ENCODE measurements at places on chromosomes 3 and 15. TPM values are rescaled to one million over a fixed set of nuclear protein-coding genes. Genes with fewer than 3 reads are reported as not detected.

- DNase-seq = no peak
- peak overlapping the region; percentile 48 for H3K4me3 ChIP-seq
- H3K27me3 ChIP-seq = no peaks in the 10 kb centered on the region
- peaks cover 17% of the 10 kb centered on the region for H3K4me1 ChIP-seq
- peaks cover 37% of the 10 kb centered on the region for H3K36me3 ChIP-seq
- no peak overlapping the region for H3K27ac ChIP-seq
Measured at GRCh38 chr3:33062866-33063265, 34.1 kb downstream of the GLB1 start.

The MYLK gene
- polyA plus RNA-seq = 3.7 TPM

DNA sequence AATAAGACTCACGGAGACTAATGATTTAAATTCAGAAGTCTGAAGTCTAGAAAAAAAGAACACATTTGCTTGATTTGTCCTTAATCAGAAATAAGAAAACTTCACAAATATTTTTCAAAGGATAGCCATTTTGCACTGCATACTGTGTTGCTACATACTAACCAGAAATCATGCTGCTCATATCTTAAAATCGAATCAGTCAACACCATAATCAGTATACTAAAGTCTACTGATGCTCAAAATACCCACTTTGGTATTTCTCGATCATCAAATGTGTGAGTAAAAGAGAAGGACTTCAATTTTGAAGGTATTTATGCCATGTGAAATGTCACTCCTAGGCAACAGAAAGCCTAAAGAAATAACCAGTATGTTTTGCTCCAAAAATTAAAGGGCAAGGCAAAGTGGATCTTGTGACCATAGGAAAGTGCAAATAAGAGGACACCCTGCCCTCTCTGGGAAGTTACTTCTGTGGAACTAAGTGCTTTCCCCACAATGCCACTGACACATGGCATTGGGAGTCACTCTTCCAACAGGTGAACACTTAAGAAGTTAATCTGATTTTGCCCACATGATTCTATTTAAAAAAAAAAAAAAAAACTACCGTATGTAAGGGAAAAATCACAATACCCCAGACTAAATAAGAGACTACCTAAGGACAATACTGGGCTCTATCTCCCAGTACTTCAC is 2.7 kb downstream of the LRIG1 start:
- no peak for DNase-seq
- H3K4me1 ChIP-seq = peaks cover 37% of the 10 kb centered on the region
- peak overlapping the region; percentile 95 for H3K4me3 ChIP-seq
- no peaks in the 10 kb centered on the region for H3K36me3 ChIP-seq
- peaks cover 8% of the 10 kb centered on the region for H3K27me3 ChIP-seq

The HRG gene
- polyA plus RNA-seq = not detected

- no peak overlapping the region for H3K27ac ChIP-seq
- no peaks in the 10 kb centered on the region for H3K27me3 ChIP-seq
Measured at GRCh38 chr3:165748094-165748493, 89.1 kb downstream of the BCHE start.

The CDHR4 gene
- not detected for polyA plus RNA-seq

GRCh38 chr3:188904670-188905069 is 267.1 kb upstream of the TPRG1 start:
- DNase-seq = no peak
- H3K27me3 ChIP-seq = peaks cover 2% of the 10 kb centered on the region
- H3K4me1 ChIP-seq = no peaks in the 10 kb centered on the region

The RASGRF1 gene
- polyA plus RNA-seq = not detected

GRCh38 chr3:112557976-112558375 is 3.8 kb downstream of the ATG3 start:
- H3K4me1 ChIP-seq = peaks cover 72% of the 10 kb centered on the region
- H3K4me3 ChIP-seq = peak overlapping the region; percentile 15
- H3K36me3 ChIP-seq = no peaks in the 10 kb centered on the region
- no peak overlapping the region for H3K27ac ChIP-seq
- DNase-seq = no peak
- peaks cover 18% of the 10 kb centered on the region for H3K27me3 ChIP-seq

The MASP1 gene
- polyA plus RNA-seq = not detected

DNA sequence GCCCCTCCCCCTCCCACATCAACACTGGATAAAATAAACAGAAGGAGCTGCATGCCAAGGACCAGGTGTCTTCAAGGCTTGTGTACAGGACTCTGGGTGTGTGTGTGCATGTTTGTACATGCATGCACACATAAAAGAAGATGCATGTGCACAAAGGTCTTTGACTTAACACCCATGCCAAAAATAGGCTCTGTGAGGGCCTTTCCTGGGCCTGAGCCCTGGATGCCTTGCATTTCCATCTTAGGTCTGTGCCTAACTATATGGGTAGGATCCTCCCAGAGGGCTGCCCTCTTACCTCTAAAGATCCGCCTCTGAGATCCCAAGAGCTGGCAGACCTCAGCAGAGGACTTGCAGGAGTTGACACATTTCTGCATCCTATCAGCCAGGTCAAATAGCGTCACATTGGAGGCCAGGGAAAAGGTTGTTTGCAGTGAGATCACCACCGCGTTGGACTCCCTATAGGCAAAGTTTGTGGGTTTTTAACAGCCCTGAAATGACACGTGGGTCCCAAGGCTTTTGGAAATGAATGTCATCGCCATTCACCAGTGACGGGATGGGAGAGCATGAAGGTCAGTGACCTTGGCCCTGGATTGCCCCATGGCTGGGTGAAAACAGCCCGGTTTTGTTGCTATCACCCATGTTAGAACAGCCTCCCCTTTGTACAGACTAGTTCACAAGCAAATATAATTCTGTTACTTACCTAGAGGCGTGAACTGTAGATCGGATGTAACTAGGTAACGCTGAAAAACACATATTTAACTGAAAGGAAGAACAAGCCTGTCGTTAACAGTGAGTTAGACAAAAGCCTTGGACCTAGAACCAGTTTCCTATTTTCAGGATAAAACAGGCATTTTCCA is 54.0 kb downstream of the HEG1 start:
- no peak for DNase-seq
- peak overlapping the region; percentile 75 for H3K27ac ChIP-seq
- H3K36me3 ChIP-seq = peaks cover 56% of the 10 kb centered on the region
- no peak overlapping the region for H3K4me3 ChIP-seq

The OCA2 gene
- not detected for polyA plus RNA-seq

GRCh38 chr3:35965908-35966307 is 326.6 kb downstream of the ARPP21 start:
- H3K4me3 ChIP-seq = no peak overlapping the region
- DNase-seq = no peak
- no peaks in the 10 kb centered on the region for H3K27me3 ChIP-seq
- H3K27ac ChIP-seq = no peak overlapping the region
- H3K4me1 ChIP-seq = peaks cover 15% of the 10 kb centered on the region

DNA sequence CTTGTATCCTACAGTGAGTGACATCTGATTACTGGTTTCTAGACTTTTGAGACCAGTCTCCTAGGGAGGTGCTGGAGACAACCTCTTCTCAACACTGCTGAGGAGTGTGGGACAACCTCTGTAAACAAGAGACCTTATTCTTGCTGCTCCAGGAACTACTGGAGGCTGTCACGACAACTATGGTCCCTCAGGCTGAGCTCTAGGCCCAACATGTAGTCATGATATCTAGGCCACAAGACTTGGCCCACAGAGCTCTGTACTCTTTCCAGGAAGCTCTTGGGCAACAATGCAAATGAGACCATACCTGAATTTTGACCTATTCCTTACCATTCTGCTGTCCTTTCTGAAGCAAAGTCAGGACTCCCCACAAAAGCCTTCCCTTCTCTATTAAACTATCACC is 24.3 kb upstream of the HEG1 start:
- peaks cover 8% of the 10 kb centered on the region for H3K36me3 ChIP-seq
- H3K4me3 ChIP-seq = no peak overlapping the region
- peaks cover 2% of the 10 kb centered on the region for H3K27me3 ChIP-seq
- DNase-seq = no peak
- H3K4me1 ChIP-seq = peaks cover 43% of the 10 kb centered on the region

The CADPS gene
- polyA plus RNA-seq = not detected

The LINGO1 gene
- not detected for polyA plus RNA-seq

The FSD2 gene
- polyA plus RNA-seq = not detected

DNA sequence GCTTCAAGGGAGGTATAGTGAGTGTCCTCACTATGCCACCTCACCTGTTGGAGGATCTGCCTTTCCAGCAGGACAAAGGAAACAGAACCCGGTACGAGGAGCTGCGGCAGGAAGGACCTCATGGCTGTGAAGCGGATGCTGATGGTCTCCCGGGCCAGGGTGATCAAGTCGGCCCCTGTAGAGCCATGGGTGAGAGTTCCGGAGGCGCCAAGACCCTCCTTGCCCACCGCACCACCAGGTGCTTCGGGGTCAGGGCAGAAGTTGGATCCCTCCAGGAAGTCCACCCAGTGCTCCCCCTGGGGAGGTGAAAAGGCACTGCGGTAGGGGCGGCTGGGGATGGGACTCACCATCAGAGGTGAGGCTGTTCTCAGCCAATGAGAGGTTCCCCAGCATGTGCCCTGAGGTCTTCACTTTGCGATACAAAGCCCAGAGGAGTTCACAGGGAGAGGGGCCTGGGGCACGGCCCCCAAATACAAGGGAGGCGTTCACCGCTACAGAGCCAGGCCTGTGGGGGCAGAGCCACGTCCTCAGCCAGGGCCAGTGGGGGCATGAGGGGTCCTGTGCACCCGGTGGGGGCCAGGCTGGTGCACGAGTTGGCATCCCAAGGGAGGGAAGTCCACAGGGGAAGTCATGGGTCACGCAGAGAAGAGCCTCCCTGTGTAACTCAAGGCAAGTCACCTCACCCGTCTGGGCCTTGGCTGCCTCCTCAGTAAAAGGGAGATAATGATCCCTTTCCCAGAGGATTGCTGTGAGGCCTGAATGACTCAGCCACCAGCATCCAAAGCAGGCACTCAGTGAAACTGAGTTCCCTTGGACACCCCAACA is 27.7 kb downstream of the C15orf39 start:
- peaks cover 2% of the 10 kb centered on the region for H3K27me3 ChIP-seq
- no peak overlapping the region for H3K4me3 ChIP-seq
- no peak for DNase-seq
- H3K27ac ChIP-seq = no peak overlapping the region
- H3K4me1 ChIP-seq = no peaks in the 10 kb centered on the region

DNA sequence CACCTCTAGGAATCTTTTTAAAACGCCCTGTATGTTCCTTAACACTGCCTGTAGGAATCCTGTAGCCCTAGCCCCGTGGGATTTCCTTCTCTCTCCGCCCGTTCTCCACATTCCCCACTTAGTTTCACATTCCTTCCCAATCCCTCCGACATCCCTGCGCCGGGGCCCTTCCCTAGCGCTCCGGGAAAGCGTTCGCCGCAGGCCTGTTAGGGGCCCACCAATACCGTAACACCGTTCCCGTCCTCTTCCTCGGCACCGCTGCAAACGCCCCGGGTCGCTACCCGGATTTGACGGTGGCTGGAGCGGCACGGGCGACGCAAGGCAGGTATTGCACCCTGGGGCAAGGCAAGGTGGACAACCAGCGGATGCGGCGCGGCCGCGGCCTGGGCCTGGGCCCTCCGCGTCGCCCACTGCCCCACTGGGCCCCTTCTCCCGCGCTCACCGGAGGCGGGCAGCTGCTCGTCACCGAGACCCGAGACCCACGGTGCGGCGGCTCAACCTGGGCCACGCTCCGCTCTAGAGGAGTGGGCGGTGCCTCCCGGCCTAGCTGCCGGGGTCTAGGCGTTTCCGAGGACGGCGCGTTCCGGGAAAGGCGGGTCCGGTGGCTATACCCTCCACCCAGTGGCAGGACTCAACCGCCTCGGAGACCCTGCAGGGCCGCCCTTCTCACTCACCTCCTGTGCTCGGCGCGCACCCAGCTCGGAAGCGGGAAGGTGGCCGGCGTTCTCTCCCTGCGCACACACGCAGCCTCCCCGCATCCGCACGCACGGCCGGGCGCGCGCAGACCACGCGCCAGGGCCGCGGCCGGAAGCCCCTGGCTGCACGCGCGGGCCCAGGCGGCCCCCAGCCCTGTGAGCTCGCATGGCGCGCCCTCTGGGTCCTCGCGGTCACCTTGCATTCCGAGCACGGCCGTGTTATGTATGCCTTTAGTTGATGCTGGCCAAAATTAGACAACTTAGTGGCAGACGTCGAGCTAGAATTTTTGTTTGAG is at the start of gene B3GALNT1:
TSS of gene B3GALNT1 (minus strand) at position 789 of the 991 bp plus-strand sequence. CDS start 18,595 bp downstream, outside the sequence.
- H3K27ac ChIP-seq = peak within 1 kb of the TSS; percentile 49
- no peaks in the 10 kb centered on the region for H3K36me3 ChIP-seq
- H3K4me3 ChIP-seq = peak within 1 kb of the TSS; percentile 85
- H3K27me3 ChIP-seq = peaks cover 3% of the 10 kb centered on the region

- peaks cover 7% of the 10 kb centered on the region for H3K27me3 ChIP-seq
- no peaks in the 10 kb centered on the region for H3K36me3 ChIP-seq
- no peak overlapping the region for H3K27ac ChIP-seq
Measured at GRCh38 chr15:91114301-91114700, 14.2 kb downstream of the SV2B start.

DNA sequence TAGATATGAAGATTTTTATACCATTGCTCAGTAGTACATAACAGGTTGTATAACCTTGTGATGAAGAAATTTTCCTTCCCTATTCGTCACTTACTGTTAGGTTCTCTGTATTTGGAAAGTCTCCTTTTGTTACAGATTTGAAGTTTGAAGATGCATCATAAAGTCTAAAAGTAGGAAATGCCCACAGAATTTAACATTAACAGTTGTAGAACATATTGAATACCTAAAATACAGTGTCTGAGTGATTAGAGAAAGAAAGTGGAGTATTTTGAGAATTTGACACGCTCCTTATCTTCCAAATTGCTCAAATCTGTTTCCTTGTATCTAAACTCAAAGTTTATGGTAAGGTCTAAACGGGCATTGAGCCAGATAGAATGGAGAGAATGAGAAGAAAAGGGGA is 111.3 kb downstream of the MBNL1 start:
- H3K27ac ChIP-seq = peak overlapping the region; percentile 2
- no peaks in the 10 kb centered on the region for H3K36me3 ChIP-seq
- DNase-seq = no peak
- H3K4me3 ChIP-seq = peak overlapping the region; percentile 39
- peaks cover 75% of the 10 kb centered on the region for H3K4me1 ChIP-seq
- no peaks in the 10 kb centered on the region for H3K27me3 ChIP-seq

DNA sequence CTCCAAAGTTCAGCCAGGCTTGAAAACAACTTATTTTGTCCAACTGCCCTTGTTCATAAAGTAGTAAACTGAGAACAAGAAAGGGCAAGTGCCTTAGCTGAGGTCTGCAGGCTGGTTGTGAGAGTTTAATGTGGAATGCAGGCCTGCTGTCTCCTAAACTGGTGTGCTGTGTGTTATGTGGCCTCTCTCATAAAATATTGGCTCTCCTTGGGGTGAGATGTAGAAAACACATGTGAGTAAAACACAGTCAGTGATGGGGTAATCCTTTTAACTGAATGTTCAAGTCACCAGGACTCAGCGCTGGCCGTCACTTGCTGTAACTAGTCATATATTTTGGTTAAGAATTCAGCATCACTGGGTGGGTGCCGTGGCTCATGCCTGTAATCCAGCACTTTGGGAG is 7.1 kb upstream of the ST6GAL1 start:
- no peak overlapping the region for H3K4me3 ChIP-seq
- H3K4me1 ChIP-seq = peaks cover 11% of the 10 kb centered on the region
- DNase-seq = no peak
- H3K27me3 ChIP-seq = peaks cover 4% of the 10 kb centered on the region
- H3K27ac ChIP-seq = no peak overlapping the region

Data from immature natural killer cell (primary cell).